ENCODE measurements at places on chromosomes 3 and 15. TPM values are rescaled to one million over a fixed set of nuclear protein-coding genes. Genes with fewer than 3 reads are reported as not detected.

The ST6GAL1 gene
- polyA plus RNA-seq: 126 TPM

The SNRPA1 gene
- polyA plus RNA-seq: 61.1 TPM

The EPHB1 gene
- polyA plus RNA-seq: 3.7 TPM

The SPINT1 gene
- polyA plus RNA-seq: 166 TPM

The SLCO2A1 gene
- polyA plus RNA-seq: 8.2 TPM

The PRRT3 gene
- polyA plus RNA-seq: 1.8 TPM

The YEATS2 gene
- polyA plus RNA-seq: 22.2 TPM

The RPN1 gene
- 201 TPM for polyA plus RNA-seq

The MASP1 gene
- 56.6 TPM for polyA plus RNA-seq

The RASSF1 gene
- 19.5 TPM for polyA plus RNA-seq

The ZNF80 gene
- 0.03 TPM for polyA plus RNA-seq

The COL6A5 gene
- 2.2 TPM for polyA plus RNA-seq

The XCR1 gene
- 1.2 TPM for polyA plus RNA-seq

The HLTF gene
- 20.6 TPM for polyA plus RNA-seq

The PIGX gene
- 31.2 TPM for polyA plus RNA-seq

The MRPS25 gene
- 93.4 TPM for polyA plus RNA-seq

The PIF1 gene
- polyA plus RNA-seq: 7.2 TPM

The ANKUB1 gene
- polyA plus RNA-seq: 0.12 TPM

The CCR5 gene
- polyA plus RNA-seq: 1.8 TPM

The MST1R gene
- 49.8 TPM for polyA plus RNA-seq

The RPP25 gene
- polyA plus RNA-seq: 6.2 TPM

The PIERCE2 gene
- polyA plus RNA-seq: 2.3 TPM

Measured in large intestine (tissue), 12 donors.